ENCODE measurements at places on chromosomes 1 and 21.

GRCh38 chr1:63980740-63981407 is 207.1 kb downstream of the ROR1 start:
- DNase-seq = no peak

DNA sequence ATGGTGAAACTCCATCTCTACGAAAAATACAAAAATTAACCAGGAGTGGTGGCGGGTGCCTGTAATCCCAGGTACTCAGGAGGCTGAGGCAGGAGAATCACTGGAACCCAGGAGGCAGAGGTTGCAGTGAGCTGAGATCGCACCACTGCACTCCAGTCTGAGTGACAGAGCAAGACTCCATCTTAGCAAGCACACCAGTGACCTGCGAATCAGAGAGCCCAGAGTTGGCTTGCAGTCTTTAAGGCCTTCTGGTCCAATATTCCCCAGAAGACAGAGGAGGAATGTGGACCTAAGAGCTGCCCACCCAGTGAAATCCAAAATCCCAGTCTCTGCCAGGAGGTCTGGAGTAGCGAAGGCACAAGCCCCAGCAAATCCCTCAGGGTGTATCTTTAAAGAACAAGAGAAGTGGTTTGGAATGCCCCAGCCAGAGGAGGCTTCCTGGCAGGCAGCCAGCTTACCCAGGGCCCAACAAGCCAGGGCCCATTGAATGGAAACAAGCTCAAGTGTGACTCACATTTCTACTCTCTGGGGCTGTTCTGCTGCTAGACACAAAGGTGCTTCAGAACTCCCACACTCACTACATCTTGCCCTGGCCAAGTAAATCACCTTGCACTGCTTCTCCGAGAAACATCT is 23.9 kb downstream of the GPR161 start:
- DNase-seq = peak; percentile 63

DNA sequence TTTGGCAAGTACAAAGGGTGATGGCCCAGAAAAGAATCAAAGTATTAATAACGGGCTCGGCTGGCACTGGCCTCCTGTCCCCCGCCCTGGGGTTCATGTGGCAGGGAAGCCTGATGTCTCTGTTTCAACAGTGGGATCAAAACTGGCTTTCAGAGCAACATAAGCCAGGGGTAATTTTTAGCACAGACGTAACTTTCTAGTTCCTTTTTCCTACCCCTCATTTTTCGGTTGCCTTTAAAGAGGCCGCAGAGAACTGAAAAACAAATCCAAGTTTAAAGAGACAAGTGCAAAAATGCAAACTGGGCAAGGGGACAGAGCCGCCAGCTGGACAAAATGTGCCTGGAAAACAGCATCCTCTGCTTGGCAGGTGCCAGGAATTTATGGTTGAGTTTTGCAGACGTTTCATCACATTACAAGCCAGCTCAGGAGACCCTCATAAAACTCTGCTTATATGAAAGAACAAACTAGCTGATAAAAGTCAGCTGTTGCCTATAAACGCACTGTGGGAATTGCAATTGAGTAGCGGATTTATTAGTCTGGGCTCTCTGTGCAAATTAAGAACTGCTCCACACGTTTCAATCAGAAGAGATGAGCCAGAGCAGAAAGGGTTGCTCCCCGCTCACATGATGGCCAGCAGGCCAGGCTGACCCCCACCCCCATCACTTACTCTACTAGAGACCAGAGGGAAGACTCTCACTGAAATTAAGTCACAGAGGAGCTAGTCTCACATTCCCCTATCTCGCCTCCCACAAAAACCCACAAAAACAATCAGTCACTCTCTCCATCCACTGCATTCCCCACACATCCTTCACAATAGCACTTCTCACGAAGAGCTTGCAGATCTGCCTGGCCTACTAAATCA is 15.8 kb upstream of the CDCA8 start:
- no peak for DNase-seq

DNA sequence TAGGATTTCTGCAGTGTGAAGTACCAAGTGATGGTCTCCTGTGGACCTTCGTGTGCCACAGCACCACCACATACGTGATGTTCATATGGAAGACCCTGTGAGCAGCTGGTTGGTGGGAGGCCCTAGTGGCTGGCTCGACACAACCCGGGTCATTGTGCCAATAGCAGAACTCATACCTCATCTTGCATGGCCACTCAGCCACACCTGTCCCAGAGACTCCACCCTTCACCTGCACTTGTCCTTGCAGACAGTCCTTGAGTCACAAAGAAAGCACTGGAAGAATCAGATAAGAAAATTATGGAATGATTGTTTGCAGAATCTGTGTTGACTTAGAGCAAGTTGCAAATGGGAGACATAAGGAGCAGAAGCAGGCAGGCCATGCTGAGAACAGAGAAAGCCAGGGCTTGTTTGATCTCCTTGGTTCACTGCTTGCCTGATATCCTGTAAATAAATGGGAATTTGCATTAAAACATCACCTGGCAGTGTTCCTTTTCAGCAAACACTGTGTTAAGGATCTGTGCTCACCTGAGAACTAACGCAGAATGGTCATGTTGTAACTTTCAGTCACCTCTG is 307.7 kb downstream of the SIPA1L2 start:
- no peak for DNase-seq

- no peak for DNase-seq
Measured at GRCh38 chr1:169207797-169208520, 101.5 kb downstream of the ATP1B1 start.

DNA sequence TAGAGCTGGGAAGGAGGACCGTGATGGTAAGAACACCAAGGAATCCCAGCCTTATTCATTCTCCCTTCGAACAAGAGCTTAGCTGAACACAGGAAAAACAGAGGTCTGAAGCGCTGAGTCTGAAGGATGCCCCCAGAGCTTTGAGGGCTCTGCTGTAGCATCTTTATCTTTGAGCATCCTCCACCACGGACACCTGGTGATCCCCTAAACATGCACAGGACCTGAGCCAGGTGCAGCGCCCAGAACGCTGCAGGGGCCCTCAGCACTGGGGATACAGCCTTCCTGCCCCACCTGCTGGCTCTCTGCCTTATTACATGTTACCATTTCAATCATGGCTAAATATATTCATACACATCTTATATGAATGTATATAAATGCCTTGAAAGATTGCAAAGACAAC is 7.7 kb upstream of the GPATCH4 start:
- DNase-seq = peak; percentile 53

GRCh38 chr21:45637883-45638282 is 5.6 kb upstream of the PCBP3 start:
- DNase-seq = no peak

DNA sequence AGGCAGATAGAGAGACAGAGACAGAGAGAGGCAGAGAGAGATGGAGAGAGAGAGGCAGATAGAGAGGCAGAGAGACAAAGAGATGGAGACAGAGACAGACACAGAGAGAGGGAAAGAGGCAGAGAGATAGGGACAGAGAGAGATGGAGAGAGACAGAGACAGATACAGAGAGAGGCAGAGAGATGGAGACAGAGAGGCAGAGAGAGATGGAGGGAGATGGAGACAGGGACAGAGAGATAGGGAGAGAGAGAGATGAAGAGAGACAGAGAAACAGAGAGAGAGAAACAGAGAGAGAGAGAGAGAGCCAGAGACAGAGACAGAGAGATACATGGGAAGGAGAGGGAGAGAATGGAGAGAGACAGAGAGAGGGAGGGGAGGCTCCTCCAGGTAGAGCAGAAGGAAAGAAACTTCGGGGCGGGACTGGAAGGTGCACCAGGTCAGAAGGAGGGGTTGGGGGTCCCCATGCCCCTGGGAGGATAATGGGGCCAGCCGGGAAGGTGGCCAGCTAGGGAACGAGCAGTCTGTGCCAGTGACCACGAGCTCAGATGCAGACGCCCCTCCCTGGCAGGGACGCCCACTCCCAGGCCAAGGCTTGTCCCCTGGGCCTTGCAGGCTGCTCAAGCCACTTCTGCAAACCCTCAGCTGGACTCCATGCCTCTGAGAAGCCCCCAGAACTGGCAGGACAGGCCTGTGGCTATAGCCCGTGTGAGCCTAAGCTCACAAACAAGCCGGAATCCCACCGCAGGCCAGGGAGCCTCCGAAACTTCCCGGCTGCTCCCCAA is 3.3 kb downstream of the FNDC10 start:
- DNase-seq = no peak

DNA sequence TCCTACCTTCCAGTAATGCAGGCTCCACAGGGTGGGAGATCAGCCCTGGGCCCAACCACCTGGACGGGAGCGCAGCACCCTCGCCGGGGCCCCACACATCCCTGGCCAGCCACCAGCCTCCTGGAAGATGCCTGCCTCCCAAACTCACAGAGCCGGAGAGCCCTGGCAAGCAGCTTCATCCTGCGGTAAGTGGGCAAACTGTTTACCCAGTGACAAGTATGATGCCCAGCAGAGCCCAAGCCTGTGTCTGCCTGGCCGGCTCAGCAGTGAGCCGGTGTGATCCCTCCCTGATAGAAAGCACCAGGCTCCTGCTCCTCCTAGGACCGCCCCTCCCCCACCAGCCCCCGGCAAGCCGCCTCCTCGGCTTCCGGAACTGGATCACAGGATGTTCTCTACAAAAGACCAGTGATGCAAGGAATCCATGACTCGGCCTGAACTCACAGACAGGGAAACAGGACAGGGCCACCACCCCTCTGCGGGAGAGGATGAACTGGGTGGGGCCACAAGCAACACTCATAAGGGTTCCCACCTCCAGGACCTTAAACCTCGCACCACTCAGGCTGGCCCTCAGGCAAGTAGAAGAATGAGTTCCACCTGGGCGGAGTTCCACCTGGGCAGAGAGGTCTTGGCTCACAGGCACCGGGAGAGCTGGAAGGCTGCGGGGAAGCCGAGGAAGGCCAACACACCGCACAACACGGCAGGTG is 7.9 kb downstream of the ACOT7 start:
- DNase-seq = no peak

DNA sequence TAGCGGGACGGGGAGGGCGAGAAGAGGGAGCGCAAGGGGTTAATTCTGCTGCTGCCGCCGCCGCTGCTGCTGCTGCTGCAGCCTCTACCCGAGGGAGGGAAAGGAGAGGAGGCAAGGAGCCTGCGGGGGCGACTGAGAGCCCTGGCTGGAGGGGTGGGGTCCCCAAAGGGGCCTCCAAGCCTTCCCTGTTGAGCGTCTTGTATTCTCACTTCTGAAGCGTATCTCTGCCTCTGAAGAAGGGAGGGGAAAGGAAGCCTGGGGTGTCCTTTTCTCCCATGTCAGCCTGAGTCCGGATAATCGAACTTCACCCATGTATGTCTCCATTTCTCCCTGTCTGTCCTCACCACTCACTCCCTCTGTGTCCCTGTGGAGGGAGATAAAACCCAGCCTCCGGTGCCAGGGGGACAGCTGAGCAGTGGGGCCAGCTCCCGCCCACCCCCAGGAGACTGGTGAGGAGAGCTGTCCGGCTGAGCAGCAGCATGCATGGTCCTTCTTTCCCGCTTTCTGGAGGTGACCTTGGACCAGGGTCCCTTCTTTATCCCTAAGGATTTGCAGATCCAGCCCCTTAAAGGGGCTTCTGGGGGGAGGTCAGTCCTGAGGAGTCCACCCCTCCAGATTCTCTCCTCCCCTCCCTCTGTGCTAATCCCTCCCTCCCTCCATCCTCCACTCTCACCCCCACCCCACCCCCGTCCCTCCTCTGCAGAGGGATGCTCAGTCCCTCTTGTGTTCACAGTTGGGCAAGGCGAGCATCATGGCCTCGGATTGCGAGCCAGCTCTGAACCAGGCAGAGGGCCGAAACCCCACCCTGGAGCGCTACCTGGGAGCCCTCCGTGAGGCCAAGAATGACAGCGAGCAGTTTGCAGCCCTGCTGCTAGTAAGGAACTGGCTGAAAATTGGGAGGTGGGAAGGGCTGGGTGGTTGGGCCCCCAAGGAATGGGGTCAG is 1.0 kb downstream of the NCDN start:
- DNase-seq = peak; percentile 34

DNA sequence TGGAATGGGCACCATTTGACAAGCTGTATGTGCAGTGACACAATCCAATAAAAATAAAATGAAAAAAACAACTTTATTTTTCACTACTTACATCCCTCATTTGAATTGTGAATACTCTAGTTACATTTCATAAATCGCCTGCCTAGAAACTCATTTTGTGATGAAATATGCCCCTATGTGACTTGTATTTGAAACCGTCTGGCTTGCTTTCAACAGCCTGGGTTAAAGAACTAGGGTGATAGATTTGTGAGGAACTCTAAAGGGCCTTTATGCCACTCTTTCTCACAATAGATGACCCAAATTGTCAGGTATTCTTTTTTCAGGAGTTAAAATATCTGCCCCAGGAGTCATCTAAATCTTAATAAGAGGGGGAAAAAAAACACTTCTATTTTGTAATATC is 137.9 kb downstream of the DAB1 start:
- no peak for DNase-seq

- no peak for DNase-seq
Measured at GRCh38 chr1:91870322-91870721, 15.6 kb downstream of the TGFBR3 start.

DNA sequence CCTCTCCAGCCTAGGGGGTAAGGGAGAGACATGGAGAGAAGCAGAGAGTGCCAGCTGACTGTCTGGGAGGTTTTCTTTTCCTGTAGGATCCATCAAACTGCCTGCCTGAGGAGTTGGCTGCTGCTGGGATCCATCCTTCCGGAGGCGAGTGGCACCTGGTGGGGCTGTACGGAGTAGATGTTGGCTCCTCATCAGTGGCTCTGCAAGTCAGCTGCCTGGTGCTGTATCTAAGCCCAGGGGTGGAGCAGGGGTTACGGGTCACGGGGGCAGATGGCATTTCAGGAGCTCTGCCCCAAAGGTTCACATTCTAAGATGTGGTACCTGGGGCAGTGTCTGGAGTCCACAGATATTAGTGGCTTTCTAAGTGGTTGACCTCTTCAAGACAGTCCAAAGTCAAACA is 128.0 kb downstream of the ACTL8 start:
- DNase-seq = no peak

DNA sequence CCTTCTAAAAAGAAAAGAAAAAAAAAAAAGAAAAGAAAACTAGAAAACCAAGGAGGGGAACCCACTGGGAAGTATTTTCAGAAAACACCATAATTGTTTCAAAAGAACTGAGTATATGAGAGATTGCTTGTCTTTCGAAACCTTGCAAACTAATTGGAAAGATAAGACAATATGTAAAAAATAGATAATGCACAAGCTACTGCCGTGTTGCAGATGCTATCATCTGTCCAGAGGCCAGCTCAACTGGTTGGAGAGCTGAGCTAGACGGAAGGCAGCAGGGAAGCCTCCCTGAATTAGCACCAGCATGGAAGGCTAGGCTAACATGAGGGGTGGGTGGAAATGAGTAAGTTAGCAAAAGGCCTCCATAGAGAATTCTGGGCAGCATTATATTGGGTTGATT is 16.2 kb upstream of the CACHD1 start:
- DNase-seq = peak; percentile 70

- no peak for DNase-seq
Measured at GRCh38 chr1:169487561-169487960, 1.8 kb upstream of the SLC19A2 start.

GRCh38 chr21:42651515-42652401 is 1.7 kb upstream of the PDE9A start:
- DNase-seq = no peak
